Activated T-helper 1 cell treated with Interleukin-2 at 50 U/mL for 16 hours (primary cell): ENCODE measurements at places on chromosomes 7 and 10.
A peak's percentile ranks its signal among the peaks of the same experiment; 100 is the strongest.

DNA sequence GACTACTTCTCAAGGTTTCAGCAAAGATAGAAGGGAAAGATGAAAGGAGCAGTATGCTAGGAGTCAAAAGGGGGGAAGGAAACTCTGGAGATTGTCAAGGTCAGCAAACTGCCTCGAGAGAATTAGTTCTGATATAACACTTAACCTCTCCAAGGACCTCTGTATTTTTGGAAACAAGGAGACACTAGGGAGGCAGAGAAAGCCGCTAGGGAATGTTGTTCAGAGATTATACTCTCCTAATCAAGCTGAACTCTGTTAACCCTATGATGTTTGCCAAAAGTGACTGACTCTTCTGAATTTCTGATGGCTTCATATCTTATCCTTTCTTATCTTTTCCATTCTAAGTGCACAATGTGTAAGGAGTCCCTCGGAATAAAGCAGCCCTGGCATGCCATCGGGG is 27.1 kb downstream of the CREM start:
- DNase-seq: no peak

DNA sequence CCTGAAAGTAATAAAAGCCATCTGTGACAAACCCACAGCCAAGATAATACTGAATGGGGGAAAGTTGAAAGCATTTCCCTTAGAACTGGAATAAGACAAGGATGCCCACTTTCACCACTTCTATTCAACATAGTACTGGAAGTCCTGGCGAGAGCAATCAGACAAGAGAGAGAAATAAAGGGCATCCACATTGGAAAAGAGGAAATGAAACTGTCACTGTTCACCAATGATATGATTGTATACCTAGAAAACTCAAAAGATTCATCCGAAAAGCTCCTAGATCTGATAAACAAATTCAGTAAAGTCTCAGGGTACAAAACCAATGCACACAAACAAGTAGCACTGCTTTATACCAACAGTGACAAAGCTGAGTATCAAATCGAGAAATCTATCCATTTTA is 581.7 kb upstream of the TEX47 start:
- DNase-seq: no peak

GRCh38 chr7:95843286-95843685 is 70.9 kb downstream of the DYNC1I1 start:
- DNase-seq: no peak

- no peak for DNase-seq
Measured at GRCh38 chr7:81159402-81159801, 240.6 kb upstream of the SEMA3C start.

GRCh38 chr10:50993771-50994251 is 80.5 kb upstream of the PRKG1 start:
- DNase-seq: no peak

GRCh38 chr7:20776942-20777341 is 9.7 kb downstream of the SP8 start:
- no peak for DNase-seq

DNA sequence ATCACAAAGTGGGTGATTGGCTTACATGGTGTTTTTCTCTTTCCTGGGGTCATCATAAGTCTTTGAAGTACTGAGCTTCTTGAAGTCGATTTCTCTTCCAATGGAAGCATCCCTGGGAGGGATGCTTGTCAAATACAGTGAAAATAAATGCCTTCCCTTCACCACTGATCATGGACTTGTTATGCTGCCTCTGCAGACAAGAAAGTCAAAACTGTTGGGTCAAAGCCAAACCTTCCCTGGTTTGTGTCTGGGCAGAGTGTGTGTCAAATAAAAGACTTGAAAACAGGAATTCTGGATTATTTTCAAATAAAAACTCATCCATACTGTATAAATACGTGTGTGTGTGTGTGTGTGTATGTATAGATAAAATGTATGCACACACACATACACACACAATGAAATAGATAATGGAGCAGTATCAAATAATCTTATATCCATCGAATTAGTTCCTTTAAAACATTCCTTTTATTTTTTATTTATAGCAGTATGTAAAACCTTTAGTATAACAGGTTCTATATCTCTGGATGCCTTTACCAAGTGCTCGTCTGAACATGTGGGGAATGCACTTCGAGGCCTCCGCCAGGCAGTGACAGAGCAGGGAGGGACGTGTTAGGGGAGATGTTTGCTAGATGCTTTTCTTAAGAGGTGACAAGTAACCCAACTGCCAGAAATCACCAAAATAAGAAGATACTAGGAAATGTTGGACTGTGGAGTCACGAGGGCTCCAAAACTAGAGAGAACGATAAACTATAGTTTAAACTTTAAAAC is 27.2 kb upstream of the WNT16 start:
- DNase-seq: no peak

- no peak for DNase-seq
Measured at GRCh38 chr7:157003756-157004520, 6.5 kb downstream of the MNX1 start.

- DNase-seq: no peak
Measured at GRCh38 chr10:6781133-6781770, 201.2 kb upstream of the PRKCQ start.

DNA sequence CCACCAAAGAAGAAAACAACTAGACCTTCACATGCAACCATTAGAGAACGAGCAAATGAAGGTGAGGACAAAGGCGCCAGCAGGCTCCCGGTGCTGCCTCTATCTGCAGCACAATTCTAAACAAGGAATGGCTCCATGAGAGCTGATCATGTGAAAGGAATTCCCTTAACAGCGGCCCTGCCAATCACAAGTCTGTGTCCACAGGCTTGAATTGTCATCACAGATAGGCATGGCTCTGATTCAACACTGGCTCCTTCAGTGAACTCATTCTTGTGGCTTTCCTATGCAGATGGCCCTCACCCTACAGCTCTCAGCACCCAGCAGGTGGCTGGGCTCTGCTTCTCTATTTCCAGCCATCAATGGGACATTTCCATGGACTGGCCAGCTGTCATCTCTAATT is 36.2 kb downstream of the LAMB1 start:
- DNase-seq: no peak

- no peak for DNase-seq
Measured at GRCh38 chr7:134701272-134701671, 54.6 kb downstream of the BPGM start.

DNA sequence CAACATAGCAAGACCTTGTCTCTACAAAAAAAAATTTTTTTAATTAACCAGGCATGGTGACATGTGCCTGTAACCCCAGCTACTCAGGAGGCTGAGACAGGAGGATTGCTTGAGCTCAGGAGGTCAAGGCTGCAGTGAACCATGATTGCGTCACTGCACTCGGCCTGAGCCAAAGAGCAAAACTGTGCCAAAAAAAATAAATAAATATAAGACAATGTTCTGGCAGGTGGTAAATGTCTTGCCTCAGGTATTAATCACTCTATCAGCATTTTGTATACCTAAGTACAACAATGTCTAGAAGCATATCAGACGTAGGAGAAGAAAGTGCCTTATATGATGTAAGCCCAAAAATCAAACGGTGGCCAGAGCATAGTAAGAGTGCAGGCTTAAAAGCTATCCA is 427.8 kb upstream of the C7orf33 start:
- DNase-seq: no peak

- DNase-seq: no peak
Measured at GRCh38 chr7:1641173-1641572, 28.9 kb upstream of the ELFN1 start.

GRCh38 chr10:114685456-114685855 is 27.4 kb upstream of the ABLIM1 start:
- no peak for DNase-seq

GRCh38 chr10:116723428-116724281 is 18.7 kb downstream of the HSPA12A start:
- DNase-seq: peak; percentile 23

DNA sequence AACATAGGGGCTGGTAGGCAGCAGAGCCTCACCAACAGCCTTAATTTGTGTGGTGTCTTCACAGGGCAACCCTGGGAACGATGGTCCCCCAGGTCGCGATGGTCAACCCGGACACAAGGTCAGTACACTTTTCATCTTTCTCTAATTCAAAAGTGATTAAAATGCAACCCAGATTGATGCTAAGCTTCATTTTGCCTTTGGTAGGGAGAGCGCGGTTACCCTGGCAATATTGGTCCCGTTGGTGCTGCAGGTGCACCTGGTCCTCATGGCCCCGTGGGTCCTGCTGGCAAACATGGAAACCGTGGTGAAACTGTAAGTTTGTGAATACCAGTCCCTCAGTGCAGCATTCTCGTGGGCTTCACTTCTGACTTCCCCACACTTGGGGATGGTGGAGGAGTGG is 30.9 kb downstream of the COL1A2 start:
- DNase-seq: no peak

DNA sequence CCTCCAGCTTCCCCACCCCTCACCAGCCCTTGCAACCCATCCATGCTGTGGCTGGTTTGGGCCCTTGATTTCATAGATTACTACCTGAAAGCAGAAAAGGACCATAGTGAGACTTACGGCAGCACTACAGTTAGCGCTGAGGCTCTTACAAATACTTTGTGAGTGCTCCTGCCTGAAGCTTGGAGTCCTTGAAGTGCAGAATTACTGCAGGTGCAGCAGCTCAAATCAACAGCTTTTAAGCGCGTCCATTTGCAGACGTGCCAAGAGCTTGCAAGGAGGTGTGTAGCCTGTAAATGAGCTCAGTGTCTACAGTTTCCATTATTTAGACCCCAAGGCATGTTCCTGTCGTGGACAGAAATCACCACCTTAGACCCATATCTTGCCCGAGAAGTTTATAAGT is 103.0 kb downstream of the CELF2 start:
- DNase-seq: no peak

GRCh38 chr7:17229228-17229627 is 69.2 kb upstream of the AHR start:
- DNase-seq: no peak

GRCh38 chr7:85164376-85164775 is 22.5 kb downstream of the SEMA3D start:
- DNase-seq: no peak

DNA sequence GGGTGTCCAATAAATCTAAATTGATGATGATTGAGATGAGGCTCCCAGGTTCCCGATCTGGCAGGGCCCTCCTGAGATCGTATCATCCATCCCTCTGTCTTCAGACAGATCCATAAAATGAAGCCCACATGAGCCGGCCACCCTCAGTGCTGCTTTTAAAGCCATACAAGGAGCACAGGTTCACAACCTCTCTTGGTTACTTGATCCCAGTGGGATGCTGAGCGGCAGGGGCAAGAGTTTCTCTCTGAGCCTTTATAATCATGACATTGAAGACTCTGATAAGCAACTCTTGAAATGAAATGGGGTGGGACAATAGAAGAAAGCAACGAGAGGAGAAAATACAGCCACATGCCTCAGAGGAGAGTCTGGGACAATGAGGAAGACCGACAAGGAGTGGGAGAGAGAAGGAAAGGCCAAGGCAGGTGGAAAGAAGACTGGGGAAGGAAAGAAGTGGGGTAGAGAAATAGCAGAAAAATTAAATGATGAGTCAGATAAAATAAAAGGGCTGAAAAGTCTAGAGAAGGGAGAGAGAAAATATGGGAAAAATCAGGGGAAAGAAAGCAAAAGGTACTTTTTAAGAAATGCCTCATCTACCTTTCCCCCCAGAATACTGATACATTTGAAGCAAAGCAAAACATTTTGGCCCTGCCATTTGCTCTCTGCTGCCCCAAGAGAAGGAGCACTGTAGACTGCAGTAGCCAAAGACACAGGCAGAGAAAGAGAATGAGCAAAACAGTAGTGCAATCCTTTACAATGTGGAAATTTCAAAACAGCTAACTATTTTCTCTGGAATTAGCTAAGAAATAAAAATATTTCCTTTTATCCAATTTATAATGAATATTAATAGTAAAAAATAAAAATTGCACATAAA is 14.6 kb downstream of the GBX1 start:
- DNase-seq: no peak
